ENCODE measurements at places on chromosomes 2 and 18.
A peak's percentile ranks its signal among the peaks of the same experiment; 100 is the strongest.

GRCh38 chr2:98729652-98730051 is 1.3 kb downstream of the MGAT4A start:
- peaks cover 18% of the 10 kb centered on the region for H3K27me3 ChIP-seq
- H3K4me3 ChIP-seq: no peak overlapping the region
- no peaks in the 10 kb centered on the region for H3K36me3 ChIP-seq
- peaks cover 2% of the 10 kb centered on the region for H3K4me1 ChIP-seq

DNA sequence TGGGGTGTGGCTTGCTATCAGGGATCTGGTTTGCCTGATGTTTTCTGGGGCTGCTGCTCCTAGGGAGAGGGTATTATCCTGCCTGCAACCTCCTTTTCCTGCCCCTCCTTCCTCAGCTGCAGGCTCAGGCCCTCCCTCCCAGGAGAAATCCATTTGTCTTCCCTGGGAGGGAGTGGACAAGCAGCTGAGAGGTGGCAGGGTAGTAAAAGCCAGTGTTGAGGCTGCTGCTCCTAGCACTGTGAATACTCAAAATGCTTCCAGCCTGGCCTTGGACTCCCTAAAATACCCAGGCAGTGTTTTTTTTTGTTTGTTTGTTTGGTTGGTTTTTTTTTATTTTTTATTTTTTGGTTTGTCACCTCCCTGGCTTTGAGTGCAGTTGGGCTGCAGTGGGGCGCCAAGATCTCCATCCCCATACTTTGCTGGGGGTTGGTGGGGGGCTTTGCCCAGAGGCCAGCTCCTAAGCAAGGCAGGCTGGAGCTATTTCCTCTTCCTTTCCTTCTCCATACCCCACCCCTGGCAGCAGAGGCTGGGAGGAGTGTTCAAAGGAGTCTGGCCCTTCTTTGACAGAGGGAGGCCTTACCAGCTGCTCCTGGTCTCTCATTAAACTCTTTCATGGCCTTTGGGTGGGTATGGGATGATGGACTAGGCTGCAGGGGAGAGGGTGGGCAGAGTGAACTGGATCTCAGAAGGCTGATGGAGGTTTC is 13.6 kb downstream of the HOXD3 start:
- H3K27me3 ChIP-seq: peaks cover 42% of the 10 kb centered on the region
- no peak overlapping the region for H3K4me3 ChIP-seq
- no peak overlapping the region for H3K27ac ChIP-seq
- no peaks in the 10 kb centered on the region for H3K36me3 ChIP-seq

DNA sequence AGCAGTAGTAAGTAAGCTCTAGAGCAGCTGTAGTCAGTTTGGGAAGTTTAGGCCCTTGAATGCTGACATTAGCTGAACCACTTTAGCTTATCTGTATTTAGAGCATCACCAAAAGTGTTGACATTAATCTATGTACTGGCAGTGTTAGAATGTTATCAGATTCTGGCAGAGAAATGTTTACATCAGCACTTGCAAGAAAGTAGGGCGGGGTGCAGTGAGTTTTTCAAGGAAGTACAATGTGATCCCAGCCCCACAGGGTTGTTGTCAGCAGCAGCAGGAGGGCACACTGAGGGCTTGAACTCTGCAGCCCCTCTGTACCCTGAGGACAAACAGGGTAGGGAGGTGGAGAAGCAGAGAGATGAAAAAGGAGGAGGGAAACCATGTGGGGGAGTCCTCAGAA is 35.5 kb upstream of the RMP24 start:
- DNase-seq: no peak
- no peaks in the 10 kb centered on the region for H3K4me1 ChIP-seq
- no peaks in the 10 kb centered on the region for H3K27me3 ChIP-seq
- no peak overlapping the region for H3K27ac ChIP-seq
- H3K4me3 ChIP-seq: no peak overlapping the region

DNA sequence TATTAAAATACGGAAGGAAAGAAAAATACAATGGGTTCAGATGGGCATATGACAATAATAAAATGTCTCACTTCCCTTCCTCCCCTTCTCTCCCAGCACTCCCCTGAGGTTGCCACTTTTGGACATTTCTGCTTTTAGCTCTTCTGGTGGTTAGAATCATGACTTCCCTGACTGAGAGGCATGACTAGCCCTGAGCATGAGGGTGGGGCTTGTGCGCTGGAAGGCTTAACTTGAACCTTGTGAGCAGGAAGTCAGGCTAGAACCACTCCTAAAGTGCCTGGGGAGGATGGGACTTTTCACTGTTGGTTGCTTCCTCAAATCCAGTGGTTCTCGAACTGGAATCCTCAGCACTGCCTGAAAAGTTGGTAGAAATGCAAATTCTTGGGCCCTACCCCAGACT is 19.7 kb upstream of the ARHGAP25 start:
- no peak for DNase-seq
- no peaks in the 10 kb centered on the region for H3K27me3 ChIP-seq
- no peak overlapping the region for H3K4me3 ChIP-seq
- H3K36me3 ChIP-seq: no peaks in the 10 kb centered on the region

DNA sequence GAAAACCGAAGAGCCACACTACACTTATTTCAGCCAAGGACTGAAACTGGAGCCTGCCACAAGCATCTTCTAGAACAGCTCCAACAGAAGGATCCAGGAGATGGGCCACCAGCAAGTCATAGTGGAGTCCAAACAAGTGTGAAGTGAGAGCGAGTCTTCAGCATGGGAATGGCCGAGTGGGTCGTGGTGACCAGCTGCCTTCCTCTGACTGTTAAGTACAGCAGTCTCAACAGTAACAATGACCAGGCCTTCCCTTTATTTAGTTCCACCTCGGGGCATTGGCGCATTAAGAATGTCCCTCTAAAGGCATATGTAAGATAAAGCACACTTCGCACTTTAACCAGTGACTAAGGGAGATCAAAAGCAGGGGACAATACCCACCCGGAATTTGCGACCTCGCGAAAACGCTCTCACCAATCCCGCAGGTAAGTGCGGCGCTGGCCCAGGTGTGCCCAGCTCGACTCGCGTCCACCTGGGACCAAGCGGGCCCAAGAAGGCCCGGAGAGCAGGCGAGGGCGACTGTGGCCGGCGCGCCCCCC is 1.1 kb downstream of the L3MBTL4 start:
- H3K4me3 ChIP-seq: no peak overlapping the region
- H3K27me3 ChIP-seq: peaks cover 5% of the 10 kb centered on the region
- H3K36me3 ChIP-seq: no peaks in the 10 kb centered on the region
- DNase-seq: no peak
- no peaks in the 10 kb centered on the region for H3K4me1 ChIP-seq

DNA sequence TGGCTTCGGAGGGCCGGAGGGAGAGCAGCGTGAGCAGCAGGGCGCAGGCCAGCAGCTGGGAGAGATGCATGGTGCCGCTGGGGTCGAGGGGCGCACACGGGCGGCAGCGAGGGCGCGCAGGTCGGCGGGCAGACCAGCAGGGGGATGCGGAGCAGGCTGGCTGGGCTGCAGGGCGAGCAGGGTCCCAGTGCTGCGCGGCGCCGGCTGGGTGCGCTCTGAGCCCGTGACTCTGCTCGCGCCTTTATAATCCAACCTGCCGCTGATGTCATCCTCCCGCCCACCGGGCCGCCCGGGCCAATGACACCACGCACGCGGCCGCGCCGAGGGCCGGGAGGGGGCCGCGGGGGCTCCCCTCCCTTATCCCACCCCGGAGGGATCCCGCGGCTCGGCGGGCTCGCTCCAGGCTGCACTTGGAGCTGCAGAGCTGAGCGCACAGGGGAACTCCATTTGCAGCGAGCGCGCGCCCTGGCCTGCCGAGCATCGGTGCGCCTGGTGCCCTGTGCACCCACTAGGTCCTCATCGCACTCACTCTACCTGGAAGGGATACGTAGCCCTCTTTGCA is at the start of gene NPPC:
Gene NPPC, minus strand, starts transcription at position 217 of the 562 bp plus-strand sequence. Its CDS starts 147 bp downstream, at position 70.
- peak; percentile 40 for DNase-seq
- H3K36me3 ChIP-seq: no peaks in the 10 kb centered on the region
- H3K4me1 ChIP-seq: peaks cover 6% of the 10 kb centered on the region
- H3K4me3 ChIP-seq: peak within 1 kb of the TSS; percentile 35
- H3K27me3 ChIP-seq: peaks cover 56% of the 10 kb centered on the region

DNA sequence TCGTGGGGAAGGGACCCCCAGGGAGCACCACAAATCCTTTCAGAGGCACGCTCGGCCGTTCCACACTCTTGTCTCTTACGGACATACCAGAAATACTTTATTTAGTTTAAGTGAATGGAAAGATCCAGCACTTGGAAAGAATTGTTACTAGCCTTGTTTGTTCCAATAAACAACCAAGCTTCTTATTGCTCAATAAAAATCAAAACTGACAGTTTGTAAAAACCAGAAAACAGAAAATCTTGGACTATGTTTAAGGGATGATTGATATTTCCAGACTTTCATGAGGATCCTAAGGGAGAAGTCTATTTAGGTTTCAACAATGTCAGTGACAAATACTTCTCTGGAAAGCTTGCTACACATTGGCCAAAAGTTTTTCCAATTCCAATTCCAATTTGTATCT is 31.6 kb upstream of the CCBE1 start:
- H3K27me3 ChIP-seq: no peaks in the 10 kb centered on the region
- no peak for DNase-seq
- no peak overlapping the region for H3K4me3 ChIP-seq
- no peak overlapping the region for H3K27ac ChIP-seq

- H3K27ac ChIP-seq: no peak overlapping the region
- peaks cover 9% of the 10 kb centered on the region for H3K4me1 ChIP-seq
- no peaks in the 10 kb centered on the region for H3K36me3 ChIP-seq
These were observed 24.8 kb downstream of the SP3 start for GRCh38 chr2:173940208-173941020.

DNA sequence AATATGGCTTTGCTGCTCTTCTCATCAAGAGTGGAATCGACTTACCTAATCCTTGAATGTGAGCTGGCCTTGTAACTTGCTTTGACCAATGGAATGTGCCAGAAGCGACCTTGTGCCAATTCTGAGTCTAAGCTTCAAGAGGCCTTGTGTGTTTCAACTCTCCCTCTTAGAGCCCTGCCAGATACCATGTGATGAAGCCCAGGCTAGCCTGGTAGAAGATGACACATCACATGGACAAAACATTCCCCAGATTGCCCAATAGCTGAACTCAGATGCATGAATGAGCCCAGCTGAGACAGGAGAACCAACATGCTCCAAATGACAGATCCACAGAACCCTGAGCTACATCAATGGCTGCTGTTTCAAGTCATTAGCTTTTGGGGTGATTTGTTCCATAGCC is 4.2 kb upstream of the KLHL14 start:
- no peaks in the 10 kb centered on the region for H3K4me1 ChIP-seq
- DNase-seq: no peak
- H3K4me3 ChIP-seq: no peak overlapping the region
- H3K36me3 ChIP-seq: no peaks in the 10 kb centered on the region
- H3K27me3 ChIP-seq: no peaks in the 10 kb centered on the region

DNA sequence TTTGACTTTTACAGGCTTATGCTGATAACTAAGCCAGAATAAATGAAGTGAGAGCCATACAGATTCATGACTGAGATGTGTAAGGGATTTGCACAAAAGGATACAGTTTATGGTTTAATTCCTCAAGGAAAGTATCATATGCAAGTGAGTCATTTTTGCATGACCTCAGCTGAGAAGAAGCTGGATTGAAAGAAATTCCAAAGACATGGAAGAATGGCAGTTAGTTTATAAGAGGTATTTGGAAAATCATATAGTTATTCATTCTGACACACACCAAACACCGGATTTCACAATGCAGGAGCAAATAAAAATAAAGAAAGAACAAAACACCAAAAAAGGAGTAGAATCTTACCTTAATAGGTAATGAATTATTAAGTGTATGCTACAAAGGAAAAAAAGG is 83.2 kb upstream of the RND3 start:
- H3K4me1 ChIP-seq: peaks cover 19% of the 10 kb centered on the region
- H3K27ac ChIP-seq: peak overlapping the region; percentile 82
- no peaks in the 10 kb centered on the region for H3K36me3 ChIP-seq
- peak; percentile 87 for DNase-seq
- no peak overlapping the region for H3K4me3 ChIP-seq

- DNase-seq: peak; percentile 12
- peaks cover 3% of the 10 kb centered on the region for H3K27me3 ChIP-seq
- peaks cover 6% of the 10 kb centered on the region for H3K4me1 ChIP-seq
- no peak overlapping the region for H3K27ac ChIP-seq
These were observed 158.3 kb downstream of the DNAH6 start for GRCh38 chr2:84674586-84674985.

DNA sequence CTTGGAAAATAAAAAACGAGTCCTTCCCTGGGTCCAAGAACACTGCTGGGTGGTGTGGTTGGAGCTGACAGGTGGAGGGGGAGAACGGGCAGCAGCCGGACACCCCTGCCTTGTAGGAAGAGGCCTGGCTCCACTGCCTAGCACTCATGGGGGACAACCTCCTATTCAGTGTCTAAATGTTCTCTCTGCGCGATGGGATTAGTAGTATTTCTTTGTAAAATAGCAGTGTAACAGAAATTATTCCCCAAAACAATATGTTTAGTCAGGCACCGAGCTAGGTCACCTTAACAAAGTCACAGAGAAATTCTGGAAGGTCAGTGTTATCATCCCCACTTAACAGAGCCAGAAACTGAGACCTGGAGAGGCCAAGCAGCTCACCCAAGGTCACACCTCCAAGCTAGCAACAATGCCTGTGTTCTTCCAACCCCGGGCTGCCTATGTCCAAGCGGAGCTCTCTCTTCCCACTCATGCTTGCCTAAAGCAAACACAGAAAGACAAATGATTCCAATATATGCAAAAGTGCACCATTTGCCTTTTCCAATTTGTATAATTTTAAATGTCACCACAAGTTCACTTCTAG is 68.0 kb downstream of the STEAP3 start:
- H3K27me3 ChIP-seq: no peaks in the 10 kb centered on the region
- DNase-seq: no peak
- H3K4me3 ChIP-seq: no peak overlapping the region
- no peaks in the 10 kb centered on the region for H3K36me3 ChIP-seq
- no peak overlapping the region for H3K27ac ChIP-seq

- H3K4me1 ChIP-seq: no peaks in the 10 kb centered on the region
- H3K36me3 ChIP-seq: no peaks in the 10 kb centered on the region
- H3K27me3 ChIP-seq: peaks cover 72% of the 10 kb centered on the region
- DNase-seq: no peak
- no peak overlapping the region for H3K27ac ChIP-seq
- no peak overlapping the region for H3K4me3 ChIP-seq
These were observed 847 bp downstream of the HOXD8 start for GRCh38 chr2:176130147-176130956.

- H3K27me3 ChIP-seq: no peaks in the 10 kb centered on the region
- no peaks in the 10 kb centered on the region for H3K36me3 ChIP-seq
- no peak overlapping the region for H3K4me3 ChIP-seq
- no peaks in the 10 kb centered on the region for H3K4me1 ChIP-seq
These were observed 997.4 kb upstream of the PIK3C3 start for GRCh38 chr18:40957533-40958070.

DNA sequence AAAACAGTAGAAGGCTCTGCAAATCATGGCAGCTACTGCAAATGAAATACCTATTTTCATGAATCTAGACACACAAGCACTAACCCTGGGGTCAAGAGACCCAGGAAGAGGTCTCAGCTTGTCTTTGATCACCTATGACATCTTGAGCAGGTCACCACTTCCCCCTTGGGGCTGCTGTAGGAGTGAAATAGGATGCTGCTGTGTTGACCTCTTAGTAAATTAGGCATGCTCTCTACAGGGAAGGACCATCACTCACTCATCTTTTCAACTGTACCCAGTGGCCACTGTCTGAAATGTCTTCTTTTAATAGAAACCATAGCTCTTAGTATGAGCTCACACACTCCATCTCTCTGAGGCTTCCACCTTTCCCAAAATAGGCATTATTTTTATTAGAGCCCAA is 83.8 kb downstream of the NCK2 start:
- H3K4me1 ChIP-seq: peaks cover 2% of the 10 kb centered on the region
- no peak for DNase-seq
- H3K27ac ChIP-seq: no peak overlapping the region
- H3K27me3 ChIP-seq: no peaks in the 10 kb centered on the region
